WTC11 (cell line): ENCODE measurements at places on chromosomes 6 and 20. TPM values are rescaled to one million over a fixed set of nuclear protein-coding genes. Genes with fewer than 3 reads are reported as not detected.
A peak's percentile ranks its signal among the peaks of the same experiment; 100 is the strongest.

DNA sequence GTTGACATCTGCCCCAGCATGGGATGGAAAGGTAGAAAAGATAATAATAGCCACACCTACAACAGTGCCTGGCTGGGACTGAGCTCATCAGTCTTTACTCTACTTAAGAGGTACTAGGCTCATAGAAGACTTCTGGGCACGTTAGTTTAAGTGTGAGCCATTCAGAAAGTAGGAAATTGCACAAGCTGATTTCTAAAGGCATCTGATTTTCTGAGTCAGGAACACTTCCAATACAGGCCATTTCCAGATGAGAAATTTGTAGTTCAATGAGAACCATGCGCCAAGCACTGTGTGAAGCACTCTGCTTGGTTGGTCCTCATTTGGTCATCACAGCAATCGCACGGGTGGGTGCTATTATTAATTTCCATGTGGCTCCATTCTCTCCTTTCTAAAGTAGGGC is 42.3 kb downstream of the MOCS1 start:
- H3K27me3 ChIP-seq: no peaks in the 10 kb centered on the region; the same call in 1 of the 2 replicates
- DNase-seq: no peak
- H3K4me1 ChIP-seq: peaks cover 1% of the 10 kb centered on the region
- H3K27ac ChIP-seq: no peak overlapping the region
- no peaks in the 10 kb centered on the region for H3K36me3 ChIP-seq

- no peaks in the 10 kb centered on the region for H3K27me3 ChIP-seq
- H3K4me1 ChIP-seq: no peaks in the 10 kb centered on the region
- H3K4me3 ChIP-seq: no peak overlapping the region
- no peak overlapping the region for H3K27ac ChIP-seq
- no peak for DNase-seq
- H3K36me3 ChIP-seq: peaks cover 4% of the 10 kb centered on the region
Observed at GRCh38 chr20:16313917-16314316, 259.3 kb downstream of the KIF16B start.

Gene FGD2
- total RNA-seq: 0.31 to 0.78 TPM (median 0.44 TPM) in 3 replicates

DNA sequence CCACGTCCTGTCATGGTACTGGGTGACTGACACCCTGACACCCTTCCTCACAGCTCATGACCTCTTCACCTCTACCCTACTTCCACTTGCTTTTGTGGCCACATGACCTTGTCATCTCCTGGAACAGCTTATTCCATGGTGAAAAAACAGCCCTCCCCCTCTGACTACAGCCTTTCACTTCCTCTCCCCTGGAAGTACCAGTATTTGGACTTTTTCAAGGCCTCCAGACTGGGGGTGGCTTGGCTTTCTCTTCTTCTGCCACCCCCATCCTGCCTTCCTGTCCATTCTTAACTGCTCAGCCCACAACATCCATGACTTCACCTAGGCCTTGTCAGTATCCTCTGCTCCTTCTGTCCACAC is 168.4 kb downstream of the CARMIL1 start:
- H3K27me3 ChIP-seq: no peaks in the 10 kb centered on the region
- peaks cover 49% of the 10 kb centered on the region for H3K4me1 ChIP-seq
- peaks cover 28% of the 10 kb centered on the region for H3K36me3 ChIP-seq
- DNase-seq: no peak

Gene LCA5
- 3.6 to 4.2 TPM (median 3.8 TPM) in 3 replicates for total RNA-seq

Gene SNAP25
- 0.41 to 0.72 TPM (median 0.57 TPM) in 3 replicates for total RNA-seq

GRCh38 chr6:149903938-149904611 is 6.2 kb upstream of the RAET1E start:
- H3K27me3 ChIP-seq: peaks cover 13% of the 10 kb centered on the region
- H3K27ac ChIP-seq: no peak overlapping the region
- peaks cover 13% of the 10 kb centered on the region for H3K36me3 ChIP-seq
- DNase-seq: no peak
- no peaks in the 10 kb centered on the region for H3K4me1 ChIP-seq

DNA sequence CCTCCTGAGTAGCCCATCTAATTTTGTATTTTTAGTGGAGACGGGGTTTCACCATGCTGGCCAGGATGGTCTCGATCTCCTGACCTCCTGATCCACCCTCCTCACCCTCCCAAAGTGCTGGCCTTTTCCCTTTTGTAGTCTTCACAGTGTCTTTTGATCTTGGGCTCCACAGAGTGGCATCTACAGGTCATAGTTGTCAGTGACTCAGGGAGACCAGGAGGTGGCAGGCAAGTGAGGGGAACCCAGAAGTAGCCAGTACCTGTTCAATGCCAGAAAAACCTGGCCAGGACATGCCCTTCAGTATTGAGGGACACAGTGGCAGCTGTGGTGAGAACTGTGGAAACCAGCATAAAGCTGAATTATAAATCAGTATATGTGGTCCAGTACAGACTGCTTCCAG is 19.6 kb downstream of the RPP21 start:
- H3K27me3 ChIP-seq: peaks cover 42% of the 10 kb centered on the region
- no peak overlapping the region for H3K27ac ChIP-seq
- no peak overlapping the region for H3K4me3 ChIP-seq
- H3K36me3 ChIP-seq: no peaks in the 10 kb centered on the region
- DNase-seq: peak; percentile 23

Gene EYA4
- 0.14 to 0.32 TPM (median 0.24 TPM) in 3 replicates for total RNA-seq

Gene SPDEF
- 0.44 to 0.72 TPM (median 0.50 TPM) in 3 replicates for total RNA-seq

Gene KCNK5
- 31.7 to 41.8 TPM (median 34.3 TPM) in 3 replicates for total RNA-seq

GRCh38 chr20:48467622-48468021 is 360.2 kb downstream of the PREX1 start:
- 0 out of 2 replicates have a peak, but pooled peaks cover 3% of the 10 kb centered on the region for H3K4me1 ChIP-seq
- peak; percentile 32 for DNase-seq
- peaks cover 5% of the 10 kb centered on the region for H3K36me3 ChIP-seq
- H3K27me3 ChIP-seq: no peaks in the 10 kb centered on the region
- H3K27ac ChIP-seq: peak overlapping the region; percentile 59; the same call in 1 of the 2 replicates
- H3K4me3 ChIP-seq: no peak overlapping the region

DNA sequence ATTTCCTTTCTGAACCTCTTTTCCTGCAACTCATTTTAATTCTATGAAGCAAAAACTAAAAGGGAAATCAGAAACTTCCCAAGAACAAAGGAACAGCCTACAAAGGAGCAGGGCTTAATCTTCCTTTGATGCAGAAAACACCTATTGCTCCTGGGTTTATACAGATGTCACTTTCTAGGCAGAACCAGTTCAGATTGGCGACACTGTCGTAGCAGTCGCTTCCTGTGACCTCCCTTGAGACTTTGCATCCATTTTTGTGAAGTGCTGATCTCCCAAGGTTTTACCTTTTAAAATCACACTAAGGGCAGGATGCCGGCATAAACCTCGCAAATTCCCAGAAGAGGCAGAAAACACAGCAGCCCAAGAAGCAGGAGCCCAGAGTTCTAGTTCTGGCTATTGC is 40.1 kb downstream of the JAG1 start:
- no peak for DNase-seq
- H3K4me1 ChIP-seq: peaks cover 93% of the 10 kb centered on the region
- H3K36me3 ChIP-seq: peaks cover 9% of the 10 kb centered on the region
- no peaks in the 10 kb centered on the region for H3K27me3 ChIP-seq
- H3K4me3 ChIP-seq: no peak overlapping the region
- no peak overlapping the region for H3K27ac ChIP-seq

DNA sequence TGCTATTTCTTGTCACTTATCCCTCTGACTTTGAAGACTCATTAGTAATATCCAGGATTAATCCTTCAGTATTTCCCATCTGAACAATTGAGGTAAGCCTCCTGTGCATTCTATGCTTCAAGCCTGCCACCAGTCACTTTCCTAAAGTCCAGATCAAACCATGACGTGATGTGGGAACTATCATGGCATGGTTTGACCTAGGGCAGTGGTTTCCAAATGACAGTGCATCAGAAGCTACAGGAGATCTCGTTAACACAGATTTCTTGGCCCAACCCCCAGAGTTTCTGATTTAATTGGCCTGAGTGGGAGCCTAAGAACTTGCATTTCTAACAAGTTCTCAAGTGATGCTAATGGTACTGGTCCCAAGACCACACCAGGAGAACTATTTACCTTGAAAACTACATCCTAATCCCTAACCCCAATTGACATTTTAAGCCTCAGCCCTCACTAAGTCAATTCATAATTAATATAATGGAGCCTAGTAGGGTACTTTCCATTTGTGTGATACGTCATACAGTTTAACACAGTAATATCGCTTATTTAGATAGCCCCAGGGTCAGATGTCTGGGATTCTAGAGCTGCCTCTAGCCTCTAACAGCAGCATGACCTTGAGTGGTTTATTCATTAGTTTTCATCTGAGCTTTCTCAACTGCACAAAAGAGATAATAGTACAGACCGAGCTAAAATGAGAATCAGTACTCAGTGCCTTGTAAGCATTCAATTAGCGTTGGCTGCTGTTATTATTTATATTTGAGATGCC is 907.6 kb downstream of the TFAP2A start:
- peaks cover 14% of the 10 kb centered on the region for H3K4me1 ChIP-seq
- peaks cover 7% of the 10 kb centered on the region for H3K27me3 ChIP-seq
- no peak overlapping the region for H3K4me3 ChIP-seq
- no peak for DNase-seq

GRCh38 chr6:112563368-112563767 is 216.2 kb downstream of the RFPL4B start:
- H3K36me3 ChIP-seq: no peaks in the 10 kb centered on the region
- H3K4me1 ChIP-seq: peaks cover 14% of the 10 kb centered on the region
- H3K4me3 ChIP-seq: no peak overlapping the region
- DNase-seq: peak; percentile 16
- peak overlapping the region; percentile 31; the same call in 1 of the 2 replicates for H3K27ac ChIP-seq

DNA sequence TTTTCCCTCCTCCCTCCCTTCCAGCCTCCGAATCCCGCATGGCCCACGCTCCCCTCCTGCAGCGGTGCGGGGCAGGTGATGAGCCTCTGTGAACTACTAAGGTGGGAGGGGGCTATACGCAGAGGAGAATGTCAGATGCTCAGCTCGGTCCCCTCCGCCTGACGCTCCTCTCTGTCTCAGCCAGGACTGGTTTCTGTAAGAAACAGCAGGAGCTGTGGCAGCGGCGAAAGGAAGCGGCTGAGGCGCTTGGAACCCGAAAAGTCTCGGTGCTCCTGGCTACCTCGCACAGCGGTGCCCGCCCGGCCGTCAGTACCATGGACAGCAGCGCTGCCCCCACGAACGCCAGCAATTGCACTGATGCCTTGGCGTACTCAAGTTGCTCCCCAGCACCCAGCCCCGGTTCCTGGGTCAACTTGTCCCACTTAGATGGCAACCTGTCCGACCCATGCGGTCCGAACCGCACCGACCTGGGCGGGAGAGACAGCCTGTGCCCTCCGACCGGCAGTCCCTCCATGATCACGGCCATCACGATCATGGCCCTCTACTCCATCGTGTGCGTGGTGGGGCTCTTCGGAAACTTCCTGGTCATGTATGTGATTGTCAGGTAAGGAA is at the start of gene OPRM1:
TSS of gene OPRM1 (plus strand) at position 10 of the 612 bp plus-strand sequence. CDS start at position 315, 305 bp downstream.
- no peak within 1 kb of the TSS for H3K27ac ChIP-seq
- H3K4me3 ChIP-seq: peak within 1 kb of the TSS; percentile 89
- peak; percentile 93 for DNase-seq
- H3K36me3 ChIP-seq: no peaks in the 10 kb centered on the region
- H3K4me1 ChIP-seq: peaks cover 14% of the 10 kb centered on the region
- peaks cover 29% of the 10 kb centered on the region for H3K27me3 ChIP-seq

- H3K4me3 ChIP-seq: no peak overlapping the region
- no peaks in the 10 kb centered on the region for H3K27me3 ChIP-seq
- DNase-seq: no peak
- H3K4me1 ChIP-seq: no peaks in the 10 kb centered on the region
- peaks cover 58% of the 10 kb centered on the region for H3K36me3 ChIP-seq
- no peak overlapping the region for H3K27ac ChIP-seq
Observed at GRCh38 chr6:132788658-132789395, 9.6 kb downstream of the SLC18B1 start.

GRCh38 chr6:108106261-108106660 is 31.7 kb upstream of the OSTM1 start:
- peaks cover 18% of the 10 kb centered on the region for H3K4me1 ChIP-seq
- H3K27me3 ChIP-seq: peaks cover 22% of the 10 kb centered on the region
- no peaks in the 10 kb centered on the region for H3K36me3 ChIP-seq
- no peak overlapping the region for H3K4me3 ChIP-seq

- peaks cover 6% of the 10 kb centered on the region for H3K36me3 ChIP-seq
- no peak overlapping the region for H3K4me3 ChIP-seq
- H3K4me1 ChIP-seq: peaks cover 2% of the 10 kb centered on the region
- peak; percentile 77 for DNase-seq
- no peaks in the 10 kb centered on the region for H3K27me3 ChIP-seq
Observed at GRCh38 chr20:63442100-63442493, 30.4 kb downstream of the KCNQ2 start.

DNA sequence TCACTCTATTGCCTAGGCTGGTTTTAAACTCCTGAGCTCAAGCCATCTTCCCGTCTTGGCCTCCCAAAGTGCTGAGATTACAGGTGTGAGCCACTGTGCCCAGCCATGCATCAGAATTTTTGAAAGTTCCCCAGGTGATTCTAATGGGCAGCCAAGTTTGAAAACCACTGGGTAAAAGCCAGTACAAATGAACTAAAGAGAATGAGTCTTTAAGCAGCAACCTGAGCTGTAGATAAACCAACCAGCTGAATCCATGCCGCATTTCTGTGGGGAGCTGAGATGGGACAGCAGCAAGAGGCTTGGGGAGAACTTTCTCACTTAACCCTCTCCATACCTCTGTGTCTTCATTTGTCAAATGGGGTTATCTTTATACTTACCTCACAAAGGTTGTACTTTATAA is 67.5 kb downstream of the VEGFA start:
- no peaks in the 10 kb centered on the region for H3K36me3 ChIP-seq
- DNase-seq: no peak
- H3K4me3 ChIP-seq: no peak overlapping the region
- no peaks in the 10 kb centered on the region for H3K27me3 ChIP-seq
- peaks cover 10% of the 10 kb centered on the region for H3K4me1 ChIP-seq
